Endothelial cell of coronary artery (primary cell): ENCODE measurements at places on chromosomes 11 and 22. TPM values are rescaled to one million over a fixed set of nuclear protein-coding genes. Genes with fewer than 3 reads are reported as not detected.

The DEFB131B gene
- not detected in 2 replicates for total RNA-seq

The MRE11 gene
- 11.4 and 12.2 TPM in 2 replicates for total RNA-seq

The GLYATL1 gene
- not detected in 2 replicates for total RNA-seq

The SPI1 gene
- total RNA-seq: not detected in 2 replicates

The SMC1B gene
- under 0.01 TPM in 1 of 2 replicates, not detected in the other for total RNA-seq

The GGT1 gene
- 0.66 and 0.90 TPM in 2 replicates for total RNA-seq

The KCNJ1 gene
- total RNA-seq: not detected in 2 replicates
